Peyer's patch (tissue), 4 donors: ENCODE measurements at places on chromosomes 7 and 10. TPM values are rescaled to one million over a fixed set of nuclear protein-coding genes. Genes with fewer than 3 reads are reported as not detected.

The METTL2B gene
- total RNA-seq, result 14.0 TPM

The SAMD9L gene
- 6.4 TPM for total RNA-seq

The PON1 gene
- total RNA-seq, result not detected

- H3K27me3 ChIP-seq, result no peaks in the 10 kb centered on the region
- no peak overlapping the region for H3K4me3 ChIP-seq
- no peaks in the 10 kb centered on the region for H3K36me3 ChIP-seq
- no peaks in the 10 kb centered on the region for H3K4me1 ChIP-seq
- no peak overlapping the region for H3K27ac ChIP-seq
Observed at GRCh38 chr7:21671859-21672258, 129.0 kb downstream of the DNAH11 start.

GRCh38 chr10:118961436-118961835 lies 68.1 kb upstream of the NANOS1 start:
- no peak for DNase-seq
- H3K27me3 ChIP-seq, result no peaks in the 10 kb centered on the region
- H3K4me1 ChIP-seq, result no peaks in the 10 kb centered on the region
- no peak overlapping the region for H3K4me3 ChIP-seq

- H3K27me3 ChIP-seq, result no peaks in the 10 kb centered on the region
- H3K36me3 ChIP-seq, result no peaks in the 10 kb centered on the region
- H3K4me3 ChIP-seq, result no peak overlapping the region
- H3K4me1 ChIP-seq, result peaks cover 27% of the 10 kb centered on the region
- no peak for DNase-seq
Observed at GRCh38 chr10:125007436-125007835, 65.5 kb downstream of the ZRANB1 start.

- no peak for DNase-seq
- peaks cover 22% of the 10 kb centered on the region for H3K36me3 ChIP-seq
- H3K4me1 ChIP-seq, result no peaks in the 10 kb centered on the region
- H3K4me3 ChIP-seq, result no peak overlapping the region
- H3K27me3 ChIP-seq, result no peaks in the 10 kb centered on the region
Observed at GRCh38 chr7:96131525-96131924, 190.4 kb downstream of the SLC25A13 start.

GRCh38 chr10:74189999-74190421 lies 39.0 kb downstream of the ADK start:
- peak overlapping the region; percentile 35 for H3K27ac ChIP-seq
- peaks cover 10% of the 10 kb centered on the region for H3K4me1 ChIP-seq
- H3K4me3 ChIP-seq, result no peak overlapping the region
- no peaks in the 10 kb centered on the region for H3K36me3 ChIP-seq
- no peak for DNase-seq

DNA sequence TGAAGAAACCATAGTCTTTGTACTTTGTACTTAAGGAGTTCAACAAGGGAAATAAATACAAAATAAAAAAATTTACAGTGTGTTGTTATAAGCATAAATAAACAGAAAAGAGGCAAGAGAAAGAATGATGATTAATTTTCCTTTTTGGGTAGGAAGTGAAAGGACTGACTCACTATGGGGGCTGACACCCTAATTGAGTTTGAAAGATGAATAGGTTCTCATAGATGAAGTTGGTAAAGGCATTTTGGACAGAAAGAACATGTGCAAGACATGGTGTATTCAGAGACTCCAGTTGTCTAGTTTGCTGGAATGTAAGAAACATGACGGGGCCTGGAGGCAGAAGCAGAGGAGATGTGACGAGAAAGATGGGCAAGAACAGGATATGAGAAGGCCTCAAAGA lies 83.7 kb downstream of the VPS50 start:
- H3K36me3 ChIP-seq, result no peaks in the 10 kb centered on the region
- H3K4me3 ChIP-seq, result no peak overlapping the region
- DNase-seq, result no peak
- H3K27me3 ChIP-seq, result no peaks in the 10 kb centered on the region
- no peak overlapping the region for H3K27ac ChIP-seq

DNA sequence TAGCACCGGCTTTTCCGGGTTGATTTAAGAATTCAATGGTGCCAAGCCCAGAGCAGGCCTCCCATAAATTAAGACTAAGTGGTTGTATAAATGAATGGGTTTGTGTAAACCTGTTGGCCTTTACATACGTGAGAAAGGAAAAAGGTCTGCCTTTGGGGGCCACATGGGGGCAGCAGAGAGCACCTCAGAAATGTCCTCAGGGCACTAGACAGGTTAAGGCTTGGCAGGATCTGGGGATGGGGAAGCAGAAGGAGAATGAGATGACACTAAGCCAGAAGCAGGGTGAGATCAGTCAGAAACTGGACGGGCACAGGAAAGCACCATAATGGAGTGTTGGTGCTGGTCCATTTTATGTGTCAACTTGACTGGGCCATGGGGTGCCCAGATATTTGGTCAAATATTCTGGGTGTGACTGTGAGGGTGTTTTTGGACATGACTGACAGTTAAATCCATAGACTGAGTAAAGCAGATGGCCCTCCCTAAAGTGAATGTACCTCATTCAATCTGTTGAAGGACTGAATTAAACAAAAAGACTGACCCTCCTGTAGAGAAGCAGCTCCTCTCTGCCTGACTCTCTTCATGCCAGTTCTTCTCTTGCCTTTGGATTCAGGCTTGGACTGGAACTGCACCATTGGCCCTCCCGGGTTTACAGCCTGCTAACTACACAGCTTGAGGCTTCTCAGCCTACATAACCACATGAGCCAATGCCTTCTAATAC lies 58.9 kb downstream of the FRMPD2 start:
- DNase-seq, result peak; percentile 74
- no peaks in the 10 kb centered on the region for H3K36me3 ChIP-seq
- no peaks in the 10 kb centered on the region for H3K27me3 ChIP-seq
- no peak overlapping the region for H3K27ac ChIP-seq

- H3K27me3 ChIP-seq, result no peaks in the 10 kb centered on the region
- H3K27ac ChIP-seq, result no peak overlapping the region
- H3K4me3 ChIP-seq, result peak overlapping the region; percentile 48
- no peaks in the 10 kb centered on the region for H3K36me3 ChIP-seq
Observed at GRCh38 chr10:99329554-99330346, 594 bp downstream of the CNNM1 start.

DNA sequence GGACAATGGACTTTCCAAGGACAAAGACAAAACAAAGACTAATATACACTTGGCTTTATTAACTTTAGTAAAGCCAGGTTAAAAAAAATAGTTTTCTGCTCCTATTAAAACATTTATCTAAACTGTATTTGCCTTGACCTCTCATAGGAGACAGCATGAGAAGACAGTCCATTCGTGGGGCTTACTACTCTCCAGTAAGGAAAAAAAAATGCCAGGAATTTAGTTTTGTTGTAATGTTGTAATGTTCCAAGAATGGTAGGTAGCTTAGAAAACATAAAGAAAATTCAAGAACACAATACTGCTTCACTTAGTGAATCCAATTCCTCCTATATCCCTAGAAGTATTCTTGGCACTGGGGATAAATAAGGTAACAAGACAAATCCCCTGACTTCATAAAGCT lies 81.7 kb downstream of the KMT2C start:
- DNase-seq, result no peak
- H3K36me3 ChIP-seq, result no peaks in the 10 kb centered on the region
- no peak overlapping the region for H3K27ac ChIP-seq
- no peaks in the 10 kb centered on the region for H3K4me1 ChIP-seq

GRCh38 chr10:100696477-100696901 lies 48.9 kb upstream of the PAX2 start:
- H3K27me3 ChIP-seq, result no peaks in the 10 kb centered on the region
- no peak for DNase-seq
- H3K4me3 ChIP-seq, result no peak overlapping the region
- H3K36me3 ChIP-seq, result no peaks in the 10 kb centered on the region
- H3K4me1 ChIP-seq, result no peaks in the 10 kb centered on the region
